Activated naive CD4-positive, alpha-beta T cell treated with Interleukin-2 at 50 U/mL for 16 hours (primary cell): ENCODE measurements at places on chromosomes 6 and 20.

GRCh38 chr6:79635232-79635543, 4.1 kb downstream of the SH3BGRL2 start:
- DNase-seq: no peak

DNA sequence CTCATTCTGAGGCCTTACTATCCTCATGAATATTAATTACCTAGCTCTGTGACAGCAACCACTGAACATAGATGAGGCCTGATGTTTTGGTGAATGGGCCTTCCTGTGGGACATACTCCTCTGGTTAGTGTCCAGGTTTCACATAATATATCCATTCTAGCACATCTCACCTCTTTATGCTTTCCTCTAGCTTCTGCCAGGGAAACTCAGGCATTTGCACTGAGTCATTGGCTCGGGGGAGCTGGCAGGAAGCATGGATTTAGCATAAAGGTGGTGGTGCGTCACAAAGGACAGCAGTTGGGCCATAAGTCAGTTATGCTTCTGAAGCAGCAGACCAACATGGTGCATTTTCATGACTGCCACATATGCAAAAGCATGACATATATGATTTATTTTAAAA, 37.5 kb upstream of the TMEM170B start:
- DNase-seq: no peak

GRCh38 chr6:117674503-117674902, 766 bp upstream of the NUS1 start:
- no peak for DNase-seq

DNA sequence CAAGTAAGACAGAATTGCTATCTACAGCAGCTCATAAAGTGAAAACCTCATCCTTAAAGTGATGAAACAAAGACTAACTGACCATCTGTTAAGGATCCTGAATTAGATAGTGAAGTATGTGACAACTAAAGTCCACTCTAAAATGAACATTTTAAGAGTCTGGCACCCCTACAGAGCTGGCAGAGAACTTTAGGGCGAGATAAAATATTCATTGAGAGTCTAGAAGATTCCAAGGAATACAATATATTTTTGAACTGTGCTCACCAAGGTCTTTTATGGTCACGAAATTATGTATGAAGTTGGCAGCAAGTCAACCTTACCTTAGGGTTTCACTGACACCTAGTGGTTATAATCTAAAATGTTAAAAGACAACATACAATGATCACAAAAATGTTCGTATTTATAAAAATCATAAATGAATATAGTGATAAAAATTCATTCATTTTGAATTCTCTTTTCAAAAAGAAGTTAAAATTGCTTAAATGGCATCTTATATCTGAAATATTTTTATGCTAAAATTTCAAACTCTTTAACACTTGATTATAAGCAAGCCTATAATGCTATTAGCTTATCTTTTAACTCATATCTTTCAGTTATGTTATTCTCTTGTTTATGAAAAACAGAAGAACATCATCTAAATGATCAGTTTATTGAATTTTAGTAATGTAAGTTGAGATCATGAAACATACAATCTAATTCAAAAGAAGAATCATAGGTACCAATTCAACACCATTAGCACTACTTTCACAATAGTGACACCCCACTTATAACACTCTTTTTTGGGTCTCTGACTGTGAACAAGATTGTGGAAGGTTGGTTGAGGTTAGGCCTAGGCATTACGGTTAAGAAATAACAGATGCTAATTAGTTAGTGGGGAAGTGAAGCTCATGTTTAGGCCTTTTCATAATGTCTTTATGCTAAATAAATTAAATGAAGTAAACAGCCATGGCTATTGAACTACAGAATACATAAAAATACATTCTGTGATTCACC, 27.5 kb downstream of the RSPH3 start:
- DNase-seq: no peak

DNA sequence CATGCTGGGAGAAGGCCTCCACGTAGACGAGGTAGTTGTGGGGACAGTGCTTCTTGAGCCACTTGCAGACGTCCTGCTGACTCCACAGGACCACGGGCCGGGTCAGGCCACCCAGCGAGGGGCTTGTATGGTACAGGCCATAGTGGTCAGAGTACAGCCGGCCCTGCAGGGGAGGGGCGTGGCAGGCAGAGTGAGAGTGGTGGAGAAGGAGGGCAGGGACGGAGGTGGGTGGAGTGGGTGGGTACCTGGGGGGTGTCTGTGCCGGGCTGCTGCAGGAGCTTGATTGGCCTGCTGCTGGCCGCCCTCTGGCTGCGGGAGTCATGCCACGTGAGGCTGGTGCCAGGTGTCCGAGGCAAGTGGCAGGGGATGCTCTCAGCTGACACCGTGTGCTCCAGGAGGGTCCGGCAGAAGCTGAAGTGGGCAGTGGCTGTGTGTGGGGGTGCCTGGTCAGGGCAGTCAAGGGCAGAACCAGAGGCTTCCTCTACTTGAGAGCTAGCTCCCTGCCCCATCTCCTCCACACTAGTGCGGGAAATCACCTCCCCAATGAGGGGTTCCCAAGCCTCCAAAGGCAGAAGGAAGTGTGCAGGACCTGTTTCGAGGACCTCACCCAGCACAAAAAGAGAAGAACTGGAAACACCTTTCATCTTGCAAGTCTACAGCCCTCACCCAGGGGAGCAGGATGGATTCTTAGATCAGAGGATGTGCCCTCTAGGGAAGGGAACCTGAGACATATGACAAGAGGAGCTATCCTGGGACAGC, 2.3 kb downstream of the SAMD10 start:
- DNase-seq: no peak

DNA sequence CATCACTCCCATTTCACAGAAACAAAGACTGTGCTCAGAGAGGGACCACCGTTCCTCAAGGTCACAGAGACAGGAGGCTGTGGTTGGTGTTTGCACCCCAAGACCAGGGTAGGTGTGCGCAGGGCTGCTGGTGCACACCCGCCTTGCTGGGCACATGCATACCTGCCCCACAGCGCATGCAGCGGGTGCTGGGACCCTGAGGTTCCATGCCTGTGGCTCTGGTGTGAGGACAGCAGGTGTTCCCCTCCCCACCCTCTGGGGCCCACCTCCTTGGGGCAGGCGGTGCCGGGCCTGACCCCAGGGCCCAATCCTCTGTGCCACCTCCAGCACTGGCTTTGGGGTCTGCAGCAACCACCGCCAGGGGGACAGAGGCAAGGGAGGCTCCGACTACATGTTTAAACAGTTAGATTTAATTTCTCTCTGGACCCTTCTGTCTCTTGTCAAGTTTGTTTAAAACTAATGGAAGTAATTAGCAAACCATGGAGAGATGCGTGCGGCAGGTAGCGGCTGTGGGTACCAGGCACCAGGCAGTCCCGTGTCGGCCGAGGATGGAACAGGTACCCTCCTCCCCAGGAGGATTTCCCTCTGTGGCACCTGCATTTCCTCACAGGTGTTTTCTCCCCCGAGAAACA, 327.8 kb downstream of the TAF4 start:
- DNase-seq: no peak
